A172 (cell line): ENCODE measurements at places on chromosomes 7 and 10. TPM values are rescaled to one million over a fixed set of nuclear protein-coding genes. Genes with fewer than 3 reads are reported as not detected.

Gene PRSS37
- not detected in 2 replicates for total RNA-seq

Gene AGMO
- total RNA-seq = 0.43 TPM in 1 of 2 replicates, not detected in the other

DNA sequence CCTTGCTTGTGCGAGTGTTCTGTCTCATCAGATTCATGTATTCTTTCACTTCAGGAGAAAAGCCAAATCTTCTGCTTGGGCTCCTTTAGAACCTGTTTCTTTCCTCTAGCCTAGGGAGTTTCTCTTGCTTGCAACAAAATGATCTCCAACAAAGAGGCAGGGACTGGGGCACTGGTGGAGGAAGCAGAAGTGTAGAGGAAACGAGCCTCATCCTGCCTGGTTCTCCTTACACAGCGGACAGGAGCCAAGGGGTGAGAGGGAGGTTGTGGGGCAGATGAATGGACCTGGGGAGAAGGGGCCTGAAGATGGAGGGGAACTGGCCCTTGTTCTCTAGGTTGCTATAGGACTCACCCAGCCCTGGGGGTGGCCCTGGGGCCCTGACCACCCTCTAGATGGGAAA, 141.1 kb downstream of the PKD1L1 start:
- DNase-seq = no peak

Gene FAM25A
- not detected in 2 replicates for total RNA-seq

GRCh38 chr7:158422887-158423560, 164.6 kb downstream of the PTPRN2 start:
- no peak for DNase-seq

- no peak for DNase-seq
Measured at GRCh38 chr10:100327007-100327717, 2.9 kb downstream of the PKD2L1 start.

Gene TRIM50
- total RNA-seq = not detected in 2 replicates

DNA sequence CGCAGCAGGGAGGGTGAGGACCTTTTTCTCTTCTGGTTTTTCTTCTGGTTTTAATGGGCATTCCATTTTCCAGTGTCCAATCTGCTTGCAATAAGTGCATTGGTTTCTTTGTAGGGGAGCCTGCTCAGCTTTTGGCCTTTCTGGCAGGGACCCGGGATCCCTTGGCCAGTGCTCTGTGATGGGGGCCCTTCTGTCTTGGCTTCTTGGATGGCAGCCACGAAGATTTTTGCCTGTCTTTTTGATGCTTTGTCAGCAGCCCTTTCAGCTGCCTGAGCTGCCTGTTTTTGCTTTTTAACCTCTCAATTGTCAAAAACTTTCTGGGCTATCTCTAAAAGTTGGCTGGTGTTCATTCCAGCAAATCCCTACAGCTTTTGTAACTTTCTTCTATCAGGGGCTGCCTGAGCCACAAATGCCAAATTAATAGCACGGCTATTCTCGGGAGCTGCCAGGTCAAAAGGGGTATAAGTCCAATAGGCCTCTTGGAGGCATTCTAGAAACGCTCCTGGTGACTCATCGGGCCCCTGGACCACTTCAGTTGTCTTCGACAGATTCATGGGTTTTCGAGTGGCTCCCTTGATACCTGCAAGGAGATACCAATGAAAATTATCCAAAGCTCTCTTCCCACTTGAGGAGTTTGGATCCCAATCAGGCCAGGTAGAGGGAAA, 179.9 kb upstream of the MBL2 start:
- DNase-seq = no peak

DNA sequence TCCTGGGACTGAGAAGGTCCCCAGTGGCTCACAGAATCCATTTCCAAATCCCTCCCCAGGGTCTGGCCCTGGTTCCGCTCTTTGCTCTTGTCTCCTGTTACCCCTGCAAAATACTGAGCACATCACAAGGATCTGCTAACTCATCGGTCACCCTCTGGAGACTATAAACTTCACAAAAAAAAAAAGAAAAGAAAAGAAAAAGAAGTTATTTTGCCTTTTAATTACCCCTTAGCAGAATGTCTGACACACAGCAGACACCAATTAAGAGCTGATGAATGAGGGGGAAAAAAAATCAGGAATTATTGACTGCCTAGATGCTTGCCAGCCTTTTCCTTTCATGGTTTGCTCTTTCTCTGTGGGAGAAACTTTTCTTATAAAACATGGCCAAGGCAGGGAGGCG, 578.7 kb downstream of the GRID1 start:
- no peak for DNase-seq

GRCh38 chr7:100801833-100802568, 25.3 kb downstream of the EPHB4 start:
- peak; percentile 99 for DNase-seq

Gene KLF6
- total RNA-seq = 20.3 and 20.4 TPM in 2 replicates

DNA sequence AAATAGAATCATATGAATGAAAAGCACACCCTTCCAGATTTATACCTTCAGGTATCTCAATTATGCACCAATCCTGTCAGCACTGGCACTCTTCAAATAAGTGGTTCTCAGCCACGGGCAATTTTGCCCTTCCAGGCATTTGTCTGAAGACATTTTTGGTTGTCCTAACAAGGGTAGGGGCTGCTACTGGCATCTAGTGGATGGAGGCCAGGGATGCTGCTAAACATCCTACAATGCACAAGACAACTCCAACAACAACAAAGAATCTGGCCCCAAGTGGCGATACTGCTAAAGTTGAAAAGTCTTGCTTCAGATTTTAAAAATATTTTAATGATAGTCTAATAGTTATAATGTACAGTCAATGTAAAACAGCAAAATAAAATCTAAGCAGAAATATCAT, 16.1 kb downstream of the CCDC186 start:
- DNase-seq = no peak

GRCh38 chr10:63264617-63265221, 131.6 kb downstream of the NRBF2 start:
- no peak for DNase-seq

- DNase-seq = no peak
Measured at GRCh38 chr7:106248600-106248999, 36.2 kb downstream of the NAMPT start.
